Activated CD8-positive, alpha-beta memory T cell treated with anti-CD3 and anti-CD28 coated beads for 1 hour (primary cell): ENCODE measurements at places on chromosomes 7 and 10.

DNA sequence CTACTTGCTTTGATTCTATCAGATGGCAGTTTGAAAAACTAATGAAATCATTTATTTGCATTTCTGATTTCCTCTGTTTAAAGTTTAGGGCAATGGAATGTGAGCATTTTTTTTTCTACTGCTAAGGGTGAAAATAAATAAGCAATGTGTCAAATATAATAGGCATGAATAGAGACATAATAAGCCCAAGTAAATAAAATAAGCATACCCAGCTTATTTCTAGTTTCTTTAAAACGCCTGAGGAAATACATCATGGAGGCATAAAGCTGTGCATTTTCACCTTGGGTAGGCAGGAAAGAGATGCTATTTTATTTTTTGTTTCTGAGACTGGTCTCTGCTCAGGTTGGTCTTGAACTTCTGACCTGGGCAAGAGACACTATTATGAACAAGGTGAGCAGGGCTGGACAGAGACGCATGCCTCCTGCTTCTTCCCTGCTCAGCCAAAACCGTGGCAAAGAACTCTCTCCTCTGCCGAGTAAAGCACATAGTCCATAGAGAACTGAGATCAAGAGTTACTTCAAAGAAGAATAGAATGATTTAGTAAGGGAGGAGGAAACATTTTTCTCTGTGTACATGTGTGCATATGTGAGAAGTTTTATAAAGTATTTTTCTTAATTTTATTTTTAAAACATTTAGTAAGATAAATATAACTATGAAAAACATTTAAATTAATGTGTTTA lies 138.1 kb downstream of the GNAI1 start:
- DNase-seq = no peak

DNA sequence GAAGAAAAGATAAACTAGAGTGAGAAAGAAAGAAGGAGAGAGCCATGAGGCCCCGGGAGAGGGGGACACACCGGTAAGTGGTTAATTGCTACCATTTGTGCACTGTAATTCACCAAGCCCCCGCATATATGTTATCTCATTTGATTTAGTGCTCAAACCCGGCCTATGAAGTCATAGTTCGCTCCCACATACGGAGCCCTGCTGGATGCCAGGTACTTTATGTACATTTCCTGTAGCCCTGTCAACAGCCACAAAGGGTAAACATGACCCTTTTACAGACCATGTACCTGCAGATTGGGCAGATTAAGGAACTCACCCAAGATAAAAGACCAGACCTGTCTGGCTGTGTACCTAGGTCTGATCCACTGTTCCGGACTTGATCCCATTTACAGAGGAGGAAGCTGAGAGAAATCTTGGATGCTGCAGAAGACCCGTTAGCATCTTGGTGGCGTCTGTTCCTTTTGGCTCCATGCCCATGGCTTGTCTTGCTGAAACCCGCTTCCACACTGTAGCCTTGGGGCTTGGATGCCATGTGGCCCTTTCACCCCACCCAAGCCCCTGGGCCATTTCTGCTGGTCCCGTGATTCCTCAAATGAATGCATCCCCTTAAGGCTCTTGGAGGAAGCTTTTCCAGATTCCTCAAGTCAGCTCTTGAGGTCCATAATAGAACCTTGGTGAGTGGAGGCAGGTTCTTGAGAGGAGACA lies 32.3 kb downstream of the FAM241B start:
- DNase-seq = no peak

- no peak for DNase-seq
Measured at GRCh38 chr10:129024046-129024445, 443.0 kb upstream of the MGMT start.

GRCh38 chr7:82549616-82550285 lies 106.2 kb upstream of the CACNA2D1 start:
- DNase-seq = no peak

DNA sequence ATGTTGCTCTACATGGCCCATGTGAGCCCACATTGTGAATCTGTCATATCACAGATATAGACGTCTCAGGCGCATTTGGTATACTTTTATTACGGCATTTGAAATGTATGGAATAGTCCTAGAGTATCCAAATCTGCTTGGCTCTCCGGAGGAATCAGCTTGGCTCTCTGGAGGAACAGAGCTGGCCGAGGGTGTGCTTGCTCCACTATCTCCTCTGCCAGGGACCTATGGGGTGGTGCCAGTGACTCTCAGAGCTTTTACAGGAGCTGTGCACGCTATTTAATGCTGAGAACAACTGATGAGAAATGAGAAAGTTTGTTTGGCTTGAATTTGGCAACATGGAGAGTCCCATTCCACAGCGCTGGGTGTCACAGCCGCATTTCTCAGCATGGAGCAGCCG lies 144.0 kb downstream of the ZMYND11 start:
- DNase-seq = no peak

- no peak for DNase-seq
Measured at GRCh38 chr10:4892681-4893080, 66.7 kb downstream of the AKR1E2 start.

GRCh38 chr7:67553378-67553777 lies 556.7 kb downstream of the TYW1 start:
- DNase-seq = no peak

DNA sequence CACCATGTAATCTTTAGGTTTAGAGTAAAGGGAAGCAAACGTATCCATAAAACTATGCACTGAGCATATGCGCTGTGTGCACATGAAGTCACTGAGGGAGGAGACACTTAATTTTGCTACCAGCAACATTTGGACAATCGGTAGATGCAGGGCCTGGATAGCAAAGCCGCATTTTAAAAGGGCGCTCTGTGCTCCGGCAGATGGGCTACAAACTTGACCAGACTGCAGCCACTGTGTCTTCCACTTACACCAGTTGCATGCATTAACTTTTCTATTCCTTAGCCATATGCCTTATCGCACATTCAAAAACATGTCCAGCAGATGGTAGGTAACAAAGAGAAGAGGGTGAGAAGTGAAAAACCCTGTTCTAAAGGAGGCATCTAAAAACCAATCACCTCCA lies 18.3 kb downstream of the FAM171A1 start:
- DNase-seq = no peak

- DNase-seq = no peak
Measured at GRCh38 chr10:35523670-35524225, 81.4 kb upstream of the GJD4 start.

- DNase-seq = no peak
Measured at GRCh38 chr7:157282141-157282801, 54.5 kb upstream of the DNAJB6 start.

- no peak for DNase-seq
Measured at GRCh38 chr7:133290041-133290440, 37.2 kb downstream of the EXOC4 start.

DNA sequence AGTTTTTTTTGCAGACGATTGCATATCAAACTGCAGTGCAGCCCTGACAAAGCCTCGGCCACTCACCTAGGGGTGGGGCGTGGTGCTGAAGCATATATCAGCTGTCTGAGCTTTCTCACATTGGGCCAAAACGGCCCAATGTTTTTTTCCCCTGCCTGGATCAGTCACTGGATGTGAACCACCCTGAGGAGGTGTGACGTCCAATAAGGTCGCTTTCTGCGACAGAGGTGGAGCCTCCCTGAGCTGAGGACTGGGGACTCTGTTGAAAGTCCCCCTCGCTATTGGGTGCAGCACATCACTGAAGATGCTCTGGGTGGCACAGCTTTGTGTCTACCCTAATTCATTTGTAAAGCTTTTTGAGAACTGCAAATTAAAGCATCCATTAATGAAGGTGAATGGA lies 60.9 kb downstream of the SEM1 start:
- no peak for DNase-seq

- no peak for DNase-seq
Measured at GRCh38 chr7:104903846-104904245, 110.2 kb upstream of the KMT2E start.

GRCh38 chr7:2109251-2109872 lies 123.4 kb downstream of the MAD1L1 start:
- DNase-seq = no peak

DNA sequence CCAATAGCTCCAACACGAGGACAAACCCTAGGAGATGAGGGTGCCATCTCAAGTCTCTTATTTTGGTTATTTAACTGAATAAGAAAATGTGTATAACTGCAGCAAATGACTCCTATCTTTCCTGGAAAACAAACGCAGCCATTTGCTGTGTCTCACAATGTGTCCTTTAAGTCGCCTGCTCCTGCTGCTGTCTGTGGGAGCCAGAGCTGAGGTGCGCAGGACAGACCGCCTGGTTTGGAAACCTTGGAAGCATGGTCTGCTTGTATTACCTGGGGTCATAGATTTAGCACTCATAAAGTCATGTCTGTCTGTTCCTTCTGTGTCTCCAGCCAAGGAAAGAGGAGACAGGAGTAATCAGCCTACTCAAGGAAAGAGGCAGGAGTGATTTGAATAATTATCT lies 760.2 kb downstream of the GRID1 start:
- no peak for DNase-seq

DNA sequence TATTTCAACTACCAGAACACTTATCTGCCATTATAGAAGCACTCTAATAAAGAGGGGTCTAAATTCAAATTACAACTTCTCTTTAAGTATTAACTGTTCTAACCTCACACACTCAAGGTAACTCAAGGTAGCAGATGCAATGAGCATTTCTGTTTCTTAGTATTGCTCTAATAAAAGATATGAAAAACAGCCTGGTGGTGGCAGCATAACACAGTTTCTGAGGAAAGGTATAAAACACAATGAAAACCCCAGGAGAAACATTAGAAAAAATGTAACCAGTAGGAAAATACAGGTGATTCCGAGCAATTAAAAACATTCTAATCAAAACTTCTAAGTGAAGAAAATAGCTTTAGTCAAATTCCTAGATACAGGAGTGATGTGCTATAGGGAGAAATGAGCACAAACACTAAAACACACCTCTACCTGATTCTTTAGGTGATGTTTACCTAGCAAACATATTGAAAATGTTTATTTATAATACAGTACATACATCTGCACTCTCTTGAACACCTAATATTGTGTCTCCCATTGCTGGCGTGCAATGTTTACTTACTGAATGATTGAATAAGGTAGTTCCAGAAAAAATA lies 3.5 kb downstream of the MKRN1 start:
- no peak for DNase-seq

GRCh38 chr7:1920266-1920681 lies 250.2 kb downstream of the ELFN1 start:
- DNase-seq = no peak

DNA sequence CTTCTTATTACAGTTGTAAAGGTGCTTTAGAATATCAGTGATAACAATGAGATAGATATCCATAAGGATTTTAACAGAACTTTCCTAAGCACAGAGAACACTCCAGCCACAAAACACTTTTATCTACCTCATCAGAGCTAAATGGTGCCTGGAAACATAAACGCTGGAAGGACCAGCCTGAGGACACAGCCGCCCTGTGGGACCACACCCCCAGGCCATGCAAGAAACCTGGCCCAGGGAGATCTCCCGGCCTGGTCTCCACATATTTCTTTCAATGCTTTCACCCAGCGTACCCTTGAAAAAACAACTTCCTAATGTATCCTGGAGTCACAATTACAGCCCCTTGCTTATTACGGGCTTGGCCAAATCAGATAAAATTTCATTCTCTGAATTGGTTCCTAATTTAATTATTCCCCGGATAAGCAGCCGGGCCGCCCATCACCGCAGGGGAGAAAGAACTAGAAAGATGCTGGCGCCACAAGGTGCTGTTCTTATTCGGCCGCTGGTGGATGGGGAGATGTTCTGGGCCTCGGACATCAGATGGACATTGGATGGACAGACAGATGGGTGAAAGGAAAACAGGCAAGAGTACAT lies 11.8 kb downstream of the CHST15 start:
- DNase-seq = no peak

- no peak for DNase-seq
Measured at GRCh38 chr7:129315960-129316359, 91.1 kb downstream of the AHCYL2 start.

GRCh38 chr7:112257073-112257472 lies 50.6 kb downstream of the ZNF277 start:
- DNase-seq = no peak

DNA sequence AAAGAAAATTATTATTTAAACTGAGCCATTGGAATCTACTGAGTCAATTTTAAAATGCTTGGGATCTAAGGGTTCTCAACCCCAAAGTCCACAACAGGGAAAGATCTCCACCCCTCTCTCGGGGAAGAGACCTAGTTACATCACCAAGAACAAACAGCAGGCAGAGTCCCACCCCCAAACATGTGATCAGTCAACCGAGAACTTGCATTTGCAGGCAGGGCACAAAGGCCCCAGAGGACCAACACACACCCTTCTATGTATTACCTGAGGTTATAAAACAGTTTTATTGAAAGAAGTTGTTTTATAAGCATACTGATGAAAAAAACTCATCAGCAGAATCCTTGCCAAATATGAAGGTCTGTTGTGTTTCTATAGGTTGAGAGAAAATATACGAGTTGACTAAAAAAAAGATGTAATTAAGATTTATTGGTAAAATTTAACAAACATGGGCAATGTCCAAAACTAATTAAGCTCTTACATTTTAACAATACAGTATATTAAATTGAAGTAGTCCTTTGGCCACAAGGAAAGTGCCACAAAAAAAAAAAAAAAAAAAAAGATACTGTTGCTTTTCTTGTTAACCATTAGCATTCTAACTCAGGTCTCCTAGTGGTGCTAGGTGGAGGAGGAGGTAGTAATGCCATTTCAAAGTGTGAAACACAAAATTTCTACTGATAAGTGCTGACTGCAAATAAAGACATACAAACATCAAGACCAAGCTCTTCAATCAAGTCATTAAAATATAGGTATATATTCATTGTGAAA lies 975 bp upstream of the USP54 start:
- DNase-seq = no peak

DNA sequence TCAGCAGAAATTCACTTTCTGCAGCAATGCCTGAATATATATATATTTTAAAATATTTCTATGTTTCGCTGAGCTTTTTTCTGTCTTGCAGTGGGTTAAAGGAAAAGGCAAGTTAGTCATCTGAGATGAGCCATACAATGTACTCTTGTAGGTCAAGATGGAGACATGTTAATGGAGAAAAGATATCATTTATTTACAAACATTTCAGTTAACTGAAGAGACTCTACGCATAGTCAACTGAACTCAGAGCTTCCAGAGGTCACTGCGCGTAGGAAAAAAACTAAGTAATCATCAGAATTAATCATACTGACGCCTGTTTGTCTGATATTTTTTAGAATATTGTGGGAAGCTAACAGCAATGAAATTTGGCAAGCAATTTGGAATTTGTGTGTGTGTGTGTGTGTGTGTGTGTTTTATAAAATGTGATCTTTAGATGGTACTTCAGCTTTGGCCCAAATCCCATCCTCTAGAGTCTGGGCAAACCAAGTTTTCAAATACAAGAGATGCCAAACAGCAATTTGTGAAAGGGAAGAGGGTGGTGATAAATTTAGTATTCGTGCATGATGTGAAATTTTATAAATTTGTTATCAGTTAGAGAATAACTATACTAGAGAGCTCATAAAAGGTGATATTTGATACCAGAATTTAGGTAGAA lies 193.9 kb upstream of the AGR3 start:
- DNase-seq = no peak

- peak; percentile 15 for DNase-seq
Measured at GRCh38 chr10:91409069-91409868, 875 bp upstream of the HECTD2 start.
